ENCODE measurements at places on chromosomes 6 and 20.

DNA sequence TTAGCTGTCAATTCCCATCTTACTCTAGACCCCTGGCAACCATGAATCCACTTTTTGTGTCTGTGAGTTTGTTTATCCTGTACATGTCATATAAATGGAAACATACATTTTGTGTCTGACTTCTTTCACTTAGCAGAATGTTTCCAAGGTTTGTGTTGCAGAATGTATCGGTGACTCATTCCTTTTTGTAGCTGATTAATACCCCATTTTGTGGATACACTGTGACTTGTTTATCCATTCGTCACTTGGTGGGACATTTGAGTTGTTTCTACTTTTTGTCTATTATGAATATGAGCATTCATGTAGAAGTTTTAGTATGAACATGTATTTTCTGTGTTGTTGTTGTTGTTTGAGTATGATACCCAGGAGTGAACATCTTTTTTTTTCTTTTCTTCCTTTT is 21.4 kb downstream of the CDYL start:
- no peak for DNase-seq

DNA sequence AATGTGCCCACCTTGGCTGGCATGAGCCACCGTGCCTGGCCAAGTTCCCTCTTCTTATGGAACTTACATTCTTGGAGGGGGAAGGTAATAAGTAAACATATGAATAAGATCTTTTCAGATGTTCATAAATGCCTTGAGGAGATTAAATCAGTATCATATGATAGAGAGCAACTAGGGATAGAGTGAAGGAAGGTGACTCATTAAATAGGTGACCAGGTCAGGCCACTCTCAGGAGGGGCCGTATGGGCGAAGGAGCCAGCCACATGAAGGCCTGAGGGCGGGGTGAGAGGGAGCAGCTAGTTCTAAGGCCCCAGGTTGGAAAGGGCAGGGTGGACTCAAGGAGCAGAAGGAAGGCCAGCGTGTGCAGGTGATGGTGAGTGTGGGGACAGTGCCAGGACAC is 91.1 kb downstream of the UST start:
- DNase-seq: no peak

DNA sequence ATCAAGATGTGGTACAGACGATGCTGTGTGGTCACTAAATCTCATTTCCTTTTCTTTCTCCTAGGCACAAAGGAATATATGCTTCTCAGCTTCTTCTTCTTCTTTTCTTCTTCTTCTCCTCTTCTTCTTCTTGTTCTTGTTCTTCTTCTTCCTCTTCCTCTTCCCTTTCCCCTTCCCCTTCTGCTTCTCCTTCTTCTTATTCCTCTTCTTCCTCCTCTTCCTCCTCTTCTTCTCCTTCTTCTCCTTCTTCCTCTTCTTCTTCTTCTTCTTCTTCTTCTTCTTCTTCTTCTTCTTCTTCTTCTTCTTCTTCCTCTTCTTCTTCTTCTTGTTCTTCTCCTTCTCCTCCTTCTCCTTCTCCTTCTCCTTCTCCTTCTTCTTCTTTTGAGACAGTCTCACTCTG is 190.4 kb upstream of the DTNBP1 start:
- DNase-seq: no peak

DNA sequence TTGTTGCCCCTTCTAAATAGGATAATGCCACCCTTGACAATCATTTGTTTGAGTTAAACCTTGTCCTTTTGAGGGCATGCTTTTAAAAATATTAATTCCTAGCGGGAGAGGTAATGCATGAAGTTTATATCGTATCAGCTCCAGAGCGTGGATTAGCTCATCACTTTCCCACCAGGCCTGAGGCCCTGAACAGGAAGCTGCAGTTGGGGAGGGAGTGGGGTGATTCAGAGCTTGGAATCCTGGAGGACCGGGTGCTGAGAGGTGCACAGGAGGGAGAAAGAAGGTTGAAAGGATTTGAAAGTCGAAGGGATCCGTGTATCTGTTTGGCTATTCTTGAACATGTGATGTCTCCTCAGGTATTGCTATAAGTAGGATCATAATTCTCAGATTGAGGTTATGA is 25.0 kb downstream of the ZDHHC14 start:
- no peak for DNase-seq

- no peak for DNase-seq
Observed at GRCh38 chr20:32893263-32894025, 34.7 kb downstream of the EFCAB8 start.

DNA sequence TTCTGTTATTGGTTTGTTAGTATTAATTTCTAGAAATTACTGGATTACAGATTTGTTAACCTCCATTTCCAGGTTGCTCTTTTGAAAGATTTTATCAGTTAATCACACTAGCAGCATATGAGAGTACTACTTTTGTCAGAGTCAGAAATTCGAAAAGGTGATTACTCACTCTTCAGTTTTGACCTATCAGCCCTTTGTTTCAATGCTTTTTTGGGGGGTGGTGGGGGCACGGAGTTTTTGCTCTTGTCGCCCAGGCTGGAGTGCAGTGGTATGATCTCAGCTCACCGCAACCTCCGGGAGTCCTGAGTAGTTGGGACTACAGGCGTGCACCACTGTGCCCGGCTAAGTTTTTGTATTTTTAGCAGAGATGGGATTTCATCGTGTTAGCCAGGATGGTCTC is 149.2 kb downstream of the JARID2 start:
- DNase-seq: no peak
